ENCODE measurements at places on chromosomes 6 and 20. TPM values are rescaled to one million over a fixed set of nuclear protein-coding genes. Genes with fewer than 3 reads are reported as not detected.

GRCh38 chr6:73797861-73798260 is 101.9 kb downstream of the CD109 start:
- peak; percentile 52 for DNase-seq

- peak; percentile 94 for DNase-seq
Observed at GRCh38 chr20:49594143-49594930, 26.4 kb upstream of the PTGIS start.

GRCh38 chr6:31094389-31094881 is 17.9 kb downstream of the C6orf15 start:
- DNase-seq, result peak; percentile 51

Gene METTL24
- not detected for total RNA-seq

Gene RIMS1
- 10.6 TPM for total RNA-seq

DNA sequence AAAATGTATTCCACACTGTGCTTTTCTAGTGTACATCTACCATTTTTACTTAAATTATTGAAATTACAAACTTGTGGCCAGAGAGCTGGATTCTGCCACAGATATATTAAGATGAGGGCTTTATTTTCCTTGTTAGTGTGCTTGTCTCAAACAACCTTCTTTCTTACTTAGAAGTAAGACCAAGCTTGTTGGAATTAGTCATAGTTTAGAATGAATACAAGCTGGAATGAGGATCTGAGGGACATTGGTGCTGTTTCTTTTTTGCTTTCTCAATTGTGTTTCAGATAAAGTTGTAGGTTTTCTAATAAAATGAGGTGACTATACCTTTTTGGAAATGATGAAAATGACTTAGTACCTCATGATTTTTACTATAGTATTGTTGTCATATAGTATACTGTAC is 40.3 kb downstream of the UBR2 start:
- DNase-seq, result peak; percentile 24

GRCh38 chr6:53813096-53813495 is 18.3 kb downstream of the LRRC1 start:
- no peak for DNase-seq

Gene PSORS1C1
- 0.22 TPM for total RNA-seq

- peak; percentile 61 for DNase-seq
Observed at GRCh38 chr20:9068841-9069663, at the start of gene PLCB4. Gene PLCB4, plus strand, starts transcription at chr20:9069087. Its CDS starts 238,728 bp downstream, at chr20:9307815.

DNA sequence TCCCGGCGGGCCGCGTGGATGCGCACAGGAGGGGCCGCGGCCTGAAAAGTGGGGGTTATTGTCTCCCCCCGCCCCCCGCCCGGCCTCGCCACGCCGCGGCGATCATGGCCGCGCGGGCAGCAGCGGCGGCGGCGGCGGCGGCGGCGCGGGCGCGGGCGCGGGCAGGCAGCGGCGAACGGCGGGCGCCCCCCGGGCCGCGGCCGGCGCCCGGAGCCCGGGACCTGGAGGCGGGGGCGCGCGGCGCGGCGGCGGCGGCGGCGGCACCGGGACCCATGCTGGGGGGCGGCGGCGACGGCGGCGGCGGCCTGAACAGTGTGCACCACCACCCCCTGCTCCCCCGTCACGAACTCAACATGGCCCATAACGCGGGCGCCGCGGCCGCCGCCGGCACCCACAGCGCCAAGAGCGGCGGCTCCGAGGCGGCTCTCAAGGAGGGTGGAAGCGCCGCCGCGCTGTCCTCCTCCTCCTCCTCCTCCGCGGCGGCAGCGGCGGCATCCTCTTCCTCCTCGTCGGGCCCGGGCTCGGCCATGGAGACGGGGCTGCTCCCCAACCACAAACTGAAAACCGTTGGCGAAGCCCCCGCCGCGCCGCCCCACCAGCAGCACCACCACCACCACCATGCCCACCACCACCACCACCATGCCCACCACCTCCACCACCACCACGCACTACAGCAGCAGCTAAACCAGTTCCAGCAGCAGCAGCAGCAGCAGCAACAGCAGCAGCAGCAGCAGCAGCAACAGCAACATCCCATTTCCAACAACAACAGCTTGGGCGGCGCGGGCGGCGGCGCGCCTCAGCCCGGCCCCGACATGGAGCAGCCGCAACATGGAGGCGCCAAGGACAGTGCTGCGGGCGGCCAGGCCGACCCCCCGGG is 637 bp downstream of the ARID1B start:
- peak; percentile 82 for DNase-seq

GRCh38 chr6:21046276-21046675 is 512.0 kb downstream of the CDKAL1 start:
- no peak for DNase-seq

Gene CAGE1
- total RNA-seq, result not detected

DNA sequence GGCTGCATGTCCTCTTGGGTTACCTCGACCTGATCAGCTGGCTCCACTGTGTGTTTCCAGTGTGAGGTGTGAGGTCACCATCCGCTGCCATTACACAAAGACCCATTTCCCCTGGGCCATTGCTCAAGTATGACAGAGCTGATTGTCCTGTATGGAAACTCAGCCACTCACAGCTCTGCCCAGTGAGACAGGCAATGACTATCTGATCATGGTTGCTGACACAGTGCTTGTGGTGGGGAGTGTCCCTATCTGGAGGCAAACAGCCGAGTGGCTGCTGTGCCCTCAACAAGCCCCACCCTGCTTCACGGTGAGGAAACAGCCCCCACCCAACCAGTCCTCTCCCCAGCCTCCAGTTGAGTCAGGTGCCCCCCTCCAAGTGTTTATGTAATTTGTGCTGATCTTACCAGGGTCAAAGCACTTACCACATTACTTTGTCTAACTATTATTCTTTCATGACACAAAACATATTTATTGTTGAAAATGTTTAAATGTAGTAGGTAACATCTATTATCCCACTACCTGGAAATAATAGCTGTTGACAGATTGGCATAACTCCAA is 11.7 kb upstream of the MAPK13 start:
- peak; percentile 55 for DNase-seq

- peak; percentile 3 for DNase-seq
Observed at GRCh38 chr6:11538819-11539468, 1.4 kb downstream of the TMEM170B start.

GRCh38 chr6:144922120-144922722 is 637.1 kb downstream of the UTRN start:
- DNase-seq, result peak; percentile 92

- peak; percentile 48 for DNase-seq
Observed at GRCh38 chr6:14758421-14759081, 487.3 kb upstream of the JARID2 start.

Gene ZSCAN31
- 0.54 TPM for total RNA-seq

- DNase-seq, result no peak
Observed at GRCh38 chr6:119283979-119284545, 65.5 kb downstream of the MAN1A1 start.

Gene OXT
- total RNA-seq, result not detected

Gene MICA
- 24.0 TPM for total RNA-seq

DNA sequence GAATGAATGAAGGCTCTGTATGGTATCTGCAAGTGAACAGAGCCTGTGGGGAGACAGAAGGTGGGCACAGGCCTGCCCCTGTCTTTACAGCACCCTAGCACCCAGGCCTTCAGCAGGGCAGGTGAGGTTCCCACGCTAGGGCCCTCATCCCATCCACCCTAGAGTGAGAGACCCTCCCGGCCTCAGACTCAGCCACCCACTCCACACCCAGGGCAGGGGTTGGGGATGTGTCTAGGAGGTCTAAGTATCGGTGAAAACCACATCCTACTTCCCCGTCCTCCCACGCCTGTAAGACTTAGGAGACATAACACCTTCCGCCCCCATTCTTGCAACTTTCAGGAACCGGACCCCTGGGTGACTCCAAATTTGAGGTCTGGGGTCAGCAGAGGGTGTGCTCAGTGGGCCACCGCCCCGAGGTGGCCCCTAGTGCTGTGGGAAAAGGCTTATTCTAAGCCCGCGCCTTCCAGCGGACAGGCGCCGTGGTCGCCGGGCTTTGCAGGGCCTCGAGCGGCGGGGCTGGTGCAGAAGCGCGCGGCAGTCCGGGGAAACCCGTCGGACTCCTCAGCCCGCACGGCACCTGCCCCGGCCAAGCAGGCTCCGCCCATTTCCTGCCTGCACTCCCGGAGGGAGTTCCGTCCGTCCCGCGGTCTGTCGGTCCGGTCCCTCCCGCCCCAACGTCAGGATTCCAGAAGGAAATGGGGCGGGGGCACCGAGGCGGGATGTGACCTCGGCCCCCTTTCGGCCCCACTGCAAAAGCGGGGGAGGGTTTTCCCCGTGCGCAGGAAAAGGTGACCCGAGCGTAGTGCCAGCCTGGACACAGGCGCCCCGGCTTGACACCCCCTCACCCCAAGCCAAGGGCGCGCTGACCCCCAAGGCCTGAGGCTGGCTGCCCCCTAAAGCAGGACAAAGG is 868 bp downstream of the SAMD10 start:
- DNase-seq, result peak; percentile 45

Gene SLC17A1
- total RNA-seq, result not detected

DNA sequence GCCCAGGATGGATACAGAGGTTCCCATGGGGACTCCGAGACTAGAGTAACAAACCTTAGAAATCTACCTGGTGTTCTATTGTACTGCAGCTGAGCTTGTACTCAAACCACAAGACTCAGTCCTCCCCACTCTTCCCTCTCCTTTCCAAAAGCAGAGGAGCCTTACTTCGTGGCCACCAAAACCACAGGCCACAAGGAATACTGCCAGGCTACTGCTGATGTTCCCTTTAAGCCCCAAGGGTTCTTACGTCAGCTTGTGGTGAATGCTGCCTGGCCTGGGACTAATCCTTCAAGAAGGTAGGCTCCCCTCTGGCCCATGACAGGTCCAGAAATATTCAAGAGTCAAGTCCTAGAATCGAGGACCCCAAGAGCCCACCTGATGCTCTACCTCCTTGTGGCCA is 10.5 kb upstream of the DEFB128 start:
- DNase-seq, result peak; percentile 17

All from GM23248 (cell line).